T-cell (primary cell): ENCODE measurements at places on chromosomes 3 and 15. TPM values are rescaled to one million over a fixed set of nuclear protein-coding genes. Genes with fewer than 3 reads are reported as not detected.

Gene KIF23
- 0.36 TPM for total RNA-seq

- H3K27ac ChIP-seq: no peak overlapping the region
- peak; percentile 13 for DNase-seq
- no peak overlapping the region for H3K4me3 ChIP-seq
- H3K36me3 ChIP-seq: no peaks in the 10 kb centered on the region
- peaks cover 7% of the 10 kb centered on the region for H3K4me1 ChIP-seq
These were observed 93.0 kb upstream of the LPP start for GRCh38 chr3:188060840-188061544.

DNA sequence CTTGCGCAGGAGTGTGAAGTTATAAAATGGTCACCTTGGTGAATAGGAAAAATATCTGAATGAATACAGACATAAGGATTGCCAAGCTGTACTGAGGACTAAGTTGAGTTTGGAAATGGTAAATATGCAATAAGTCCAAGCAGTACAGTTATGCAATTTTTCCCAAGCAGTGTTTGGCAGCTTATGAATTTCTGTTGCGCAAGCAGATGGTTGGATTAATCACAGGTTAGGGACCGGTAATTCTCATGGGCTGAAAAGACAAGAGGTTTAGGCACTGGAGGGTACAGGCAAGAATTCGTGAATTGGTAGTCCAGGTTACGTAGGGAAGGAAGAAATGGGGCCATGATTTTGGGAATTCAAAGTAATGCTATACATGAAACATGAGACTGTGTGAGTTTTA lies 210.3 kb downstream of the RAP2B start:
- H3K27me3 ChIP-seq: no peaks in the 10 kb centered on the region
- DNase-seq: no peak
- H3K27ac ChIP-seq: no peak overlapping the region
- H3K4me3 ChIP-seq: no peak overlapping the region
- H3K36me3 ChIP-seq: no peaks in the 10 kb centered on the region

DNA sequence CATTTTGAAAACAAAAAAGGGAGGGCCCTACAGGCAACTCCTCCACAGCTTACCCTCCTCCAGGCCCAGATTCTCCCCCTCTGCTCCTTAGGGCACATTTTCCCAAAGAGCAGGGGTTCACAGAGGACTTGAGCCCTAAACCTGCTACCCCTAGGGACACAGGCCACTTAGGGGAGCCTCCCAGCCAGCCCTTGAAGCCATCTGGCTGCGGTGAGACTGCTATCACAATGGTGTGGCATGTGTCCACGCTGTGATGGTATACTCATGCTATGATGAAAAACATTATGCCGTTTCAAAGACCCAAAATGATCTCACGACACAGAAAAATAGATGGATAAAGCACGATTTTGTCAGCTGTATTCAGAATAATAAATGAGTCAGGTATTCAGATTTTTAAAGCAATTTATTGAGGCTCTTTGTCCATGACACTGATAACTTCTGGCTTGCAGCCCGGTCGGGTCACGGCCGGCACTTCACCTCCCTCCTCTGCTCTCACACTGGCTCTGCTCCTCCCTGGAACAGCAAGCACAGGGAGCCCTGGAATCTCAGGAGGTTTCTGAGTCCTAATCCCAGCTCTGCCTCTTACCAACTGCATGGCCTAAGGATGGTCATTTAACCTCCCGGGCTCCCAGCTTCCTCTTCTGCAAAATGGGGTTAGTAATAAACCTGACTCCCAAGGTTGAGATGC lies 115.3 kb downstream of the MEGF11 start:
- no peaks in the 10 kb centered on the region for H3K4me1 ChIP-seq
- no peak overlapping the region for H3K4me3 ChIP-seq
- no peaks in the 10 kb centered on the region for H3K36me3 ChIP-seq
- peaks cover 11% of the 10 kb centered on the region for H3K27me3 ChIP-seq

GRCh38 chr15:88680241-88681001 lies 41.6 kb downstream of the ISG20 start:
- H3K36me3 ChIP-seq: no peaks in the 10 kb centered on the region
- H3K4me3 ChIP-seq: no peak overlapping the region
- H3K27me3 ChIP-seq: peaks cover 19% of the 10 kb centered on the region
- no peak for DNase-seq
- H3K27ac ChIP-seq: no peak overlapping the region
- no peaks in the 10 kb centered on the region for H3K4me1 ChIP-seq

DNA sequence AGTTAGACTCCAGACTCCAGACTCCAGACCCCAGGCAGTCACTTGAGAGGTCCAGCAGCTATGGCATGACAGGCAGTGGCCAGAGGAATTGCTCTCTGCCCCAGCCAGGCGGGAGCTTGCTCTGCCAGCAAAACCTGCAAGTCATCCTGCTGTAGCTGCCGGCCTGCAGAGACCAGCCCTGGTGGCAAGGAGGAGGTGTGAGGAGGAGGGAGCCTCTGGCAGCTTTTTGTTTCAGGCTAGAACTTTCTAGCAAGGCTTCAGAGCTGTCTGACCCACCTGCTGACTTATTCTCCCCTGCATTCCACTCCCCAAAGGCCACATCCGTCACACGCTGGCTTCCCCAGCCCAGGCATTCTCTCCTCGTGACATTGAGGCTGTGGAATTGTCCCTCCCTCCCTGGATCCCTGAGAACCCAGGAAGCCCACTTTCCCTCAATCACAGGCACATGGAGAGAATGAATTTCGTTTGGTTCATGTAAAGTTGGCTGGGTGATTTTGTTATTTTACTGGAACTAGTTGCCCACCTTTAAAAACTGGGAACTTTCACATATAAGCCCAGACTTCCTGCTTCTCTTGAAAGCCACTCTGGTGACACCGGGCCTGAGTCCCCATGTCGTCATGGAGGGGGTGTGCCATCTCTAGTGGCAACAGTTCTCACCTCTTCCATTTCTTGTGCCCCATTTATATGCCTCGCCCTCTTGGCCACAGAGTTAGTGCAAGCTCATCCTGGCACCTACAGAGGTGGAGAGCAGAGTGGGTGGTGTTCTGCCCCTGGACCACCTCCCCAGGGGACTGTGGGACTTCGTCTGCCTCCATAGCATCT lies 82.7 kb downstream of the ABHD5 start:
- DNase-seq: no peak
- no peak overlapping the region for H3K4me3 ChIP-seq
- no peaks in the 10 kb centered on the region for H3K36me3 ChIP-seq
- no peak overlapping the region for H3K27ac ChIP-seq

- no peaks in the 10 kb centered on the region for H3K27me3 ChIP-seq
- no peak overlapping the region for H3K27ac ChIP-seq
- H3K4me3 ChIP-seq: no peak overlapping the region
- H3K4me1 ChIP-seq: no peaks in the 10 kb centered on the region
- no peak for DNase-seq
These were observed 82.0 kb downstream of the BOC start for GRCh38 chr3:113293348-113293747.

DNA sequence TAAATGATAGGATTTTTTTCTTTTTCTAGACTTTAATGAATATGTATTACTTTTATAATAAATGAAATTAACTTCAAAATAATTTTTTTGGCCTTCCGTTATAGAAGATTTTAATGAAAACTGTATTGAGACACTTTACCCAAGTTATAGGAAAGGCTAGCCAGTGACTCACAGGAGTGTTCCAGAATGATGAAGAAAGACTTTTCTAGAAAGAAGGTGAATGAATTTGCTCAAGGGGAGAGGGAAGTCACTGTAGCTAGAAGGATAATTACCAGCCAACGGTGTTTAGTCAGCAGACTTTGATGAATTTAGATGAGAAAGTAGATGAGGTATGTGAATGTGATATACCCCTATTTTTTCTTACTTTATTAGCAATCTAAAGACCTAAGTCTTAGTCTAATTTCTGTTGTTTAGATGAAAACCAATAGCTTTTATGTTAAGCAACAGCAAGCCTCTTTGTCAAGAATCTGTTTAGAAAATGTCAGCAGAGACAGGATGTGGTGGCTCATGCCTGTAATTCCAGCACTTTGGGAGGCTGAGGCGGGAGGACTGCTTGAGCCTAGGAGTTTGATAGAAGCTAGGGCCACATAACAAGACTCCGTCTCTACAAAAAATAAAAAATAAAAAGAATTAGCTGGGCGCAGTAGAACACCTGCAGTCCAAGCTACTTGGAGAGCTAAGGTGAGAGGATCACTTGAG lies 3.2 kb downstream of the ALAS1 start:
- no peaks in the 10 kb centered on the region for H3K27me3 ChIP-seq
- no peak for DNase-seq
- peaks cover 13% of the 10 kb centered on the region for H3K36me3 ChIP-seq
- H3K4me3 ChIP-seq: no peak overlapping the region
- peaks cover 32% of the 10 kb centered on the region for H3K4me1 ChIP-seq

DNA sequence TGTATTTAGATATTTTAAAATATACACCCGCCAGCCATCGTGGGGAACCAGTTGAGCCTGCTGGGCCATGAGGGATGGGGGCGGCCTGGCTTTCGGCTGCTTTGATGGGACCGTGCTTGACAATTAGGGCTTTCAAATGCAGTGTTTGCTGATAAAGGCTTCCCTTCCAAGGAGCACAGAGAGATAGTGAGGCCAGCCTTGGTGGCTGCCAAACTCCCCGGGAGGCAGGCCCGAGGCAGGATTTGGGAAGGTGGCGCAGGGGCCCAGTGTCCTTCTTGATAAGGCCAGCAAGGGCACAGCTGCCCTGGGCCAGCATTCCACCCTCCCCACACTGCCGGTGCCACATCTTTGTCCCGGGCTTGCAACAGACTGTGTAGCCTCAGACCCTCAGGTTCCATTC lies 75.6 kb downstream of the LINGO1 start:
- no peak overlapping the region for H3K27ac ChIP-seq
- DNase-seq: no peak
- H3K27me3 ChIP-seq: no peaks in the 10 kb centered on the region
- H3K4me3 ChIP-seq: no peak overlapping the region
- no peaks in the 10 kb centered on the region for H3K36me3 ChIP-seq
- no peaks in the 10 kb centered on the region for H3K4me1 ChIP-seq

DNA sequence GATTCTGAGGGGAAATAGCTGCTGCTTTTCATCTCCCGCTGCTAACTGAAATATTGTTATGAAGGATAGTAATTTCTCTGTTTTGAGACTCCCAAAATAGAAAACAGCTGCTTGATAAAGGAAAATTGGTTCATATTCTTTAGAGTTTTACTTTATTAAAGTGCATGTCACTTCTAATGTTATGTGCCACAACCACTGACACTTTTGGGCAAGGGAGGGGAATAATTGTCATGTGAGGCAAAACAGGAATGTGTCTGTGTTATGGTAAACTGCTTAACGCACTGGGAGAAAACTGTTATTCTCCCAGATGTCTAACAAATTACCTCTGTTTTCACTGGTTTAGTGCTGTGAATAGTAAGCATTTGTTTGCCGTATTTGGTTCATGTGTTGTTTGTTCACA lies 201.6 kb downstream of the PDZRN3 start:
- H3K4me3 ChIP-seq: no peak overlapping the region
- no peaks in the 10 kb centered on the region for H3K4me1 ChIP-seq
- H3K36me3 ChIP-seq: no peaks in the 10 kb centered on the region
- H3K27ac ChIP-seq: no peak overlapping the region
- no peak for DNase-seq
- no peaks in the 10 kb centered on the region for H3K27me3 ChIP-seq

DNA sequence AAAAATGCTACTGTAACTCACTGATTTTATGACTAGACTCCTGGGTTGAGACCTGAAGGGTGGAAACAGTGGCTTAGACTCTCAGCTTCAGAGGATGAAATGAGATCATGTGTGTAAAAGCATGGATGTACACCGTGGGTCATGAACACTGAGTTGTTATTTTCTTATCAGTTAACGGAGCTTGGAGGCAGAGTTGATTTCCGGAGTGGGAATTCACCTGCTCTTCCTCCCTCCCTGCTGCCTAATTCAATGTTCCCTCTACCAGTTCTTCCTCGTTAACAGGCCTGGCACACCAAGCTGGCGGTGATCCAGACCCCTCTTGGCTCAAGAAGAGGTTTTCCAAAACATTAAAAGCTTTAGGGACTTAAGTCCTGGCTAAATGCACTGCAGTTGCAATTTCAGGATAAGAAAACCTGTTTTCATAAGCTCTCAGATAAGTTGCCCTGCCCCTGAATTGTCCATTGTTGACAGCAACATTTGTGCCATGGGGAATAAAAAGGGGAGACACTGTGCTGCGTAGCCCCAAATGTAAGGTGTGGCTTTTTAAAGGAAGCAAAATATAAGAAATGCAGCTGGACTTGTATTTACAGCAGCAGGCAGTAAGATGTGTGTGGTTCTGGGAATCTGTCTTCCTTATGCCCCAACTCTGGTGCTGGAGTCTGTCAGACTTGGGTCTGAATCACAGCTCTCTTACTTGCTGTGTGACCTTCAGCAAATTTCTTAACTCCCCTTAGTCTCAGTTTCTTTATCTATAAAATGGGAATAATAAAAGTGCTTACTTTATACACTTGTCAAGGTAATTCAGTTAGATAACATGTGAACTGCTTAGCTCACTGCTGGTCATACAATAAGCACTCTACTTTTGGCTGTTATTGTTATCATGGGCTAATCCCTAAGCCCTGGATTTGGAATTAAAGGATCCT lies 9.9 kb downstream of the PDIA5 start:
- H3K27ac ChIP-seq: no peak overlapping the region
- DNase-seq: no peak
- H3K36me3 ChIP-seq: no peaks in the 10 kb centered on the region
- no peaks in the 10 kb centered on the region for H3K4me1 ChIP-seq
- H3K27me3 ChIP-seq: no peaks in the 10 kb centered on the region

DNA sequence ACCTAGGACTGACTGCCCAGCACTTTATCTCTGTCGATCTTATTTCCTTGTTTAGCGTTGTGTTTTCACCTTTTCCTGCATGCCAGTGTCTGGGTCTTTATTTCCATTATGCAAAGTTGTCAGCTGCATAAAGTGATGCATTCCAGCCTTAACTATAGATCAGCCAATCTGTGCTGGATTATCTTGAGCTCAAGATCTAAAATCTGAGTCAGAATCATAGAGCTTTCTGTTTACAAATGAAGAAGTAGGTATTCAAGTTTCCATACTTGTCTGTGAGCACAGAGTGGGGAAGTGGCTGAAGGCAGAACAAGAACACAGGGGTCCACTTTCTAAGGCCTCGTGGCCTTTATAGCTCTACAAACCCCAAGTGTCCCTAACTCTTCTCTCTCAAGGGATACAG lies 82.4 kb upstream of the PLCL2 start:
- H3K36me3 ChIP-seq: no peaks in the 10 kb centered on the region
- no peak overlapping the region for H3K27ac ChIP-seq
- peaks cover 3% of the 10 kb centered on the region for H3K4me1 ChIP-seq
- H3K27me3 ChIP-seq: no peaks in the 10 kb centered on the region
- no peak overlapping the region for H3K4me3 ChIP-seq

- no peaks in the 10 kb centered on the region for H3K36me3 ChIP-seq
- no peaks in the 10 kb centered on the region for H3K27me3 ChIP-seq
- no peaks in the 10 kb centered on the region for H3K4me1 ChIP-seq
- DNase-seq: no peak
These were observed 157.5 kb downstream of the GABRB3 start for GRCh38 chr15:26615188-26615926.
